ENCODE measurements at places on chromosomes 16 and 17.

- DNase-seq: no peak
Observed at GRCh38 chr17:13986855-13987254, 82.4 kb upstream of the COX10 start.

DNA sequence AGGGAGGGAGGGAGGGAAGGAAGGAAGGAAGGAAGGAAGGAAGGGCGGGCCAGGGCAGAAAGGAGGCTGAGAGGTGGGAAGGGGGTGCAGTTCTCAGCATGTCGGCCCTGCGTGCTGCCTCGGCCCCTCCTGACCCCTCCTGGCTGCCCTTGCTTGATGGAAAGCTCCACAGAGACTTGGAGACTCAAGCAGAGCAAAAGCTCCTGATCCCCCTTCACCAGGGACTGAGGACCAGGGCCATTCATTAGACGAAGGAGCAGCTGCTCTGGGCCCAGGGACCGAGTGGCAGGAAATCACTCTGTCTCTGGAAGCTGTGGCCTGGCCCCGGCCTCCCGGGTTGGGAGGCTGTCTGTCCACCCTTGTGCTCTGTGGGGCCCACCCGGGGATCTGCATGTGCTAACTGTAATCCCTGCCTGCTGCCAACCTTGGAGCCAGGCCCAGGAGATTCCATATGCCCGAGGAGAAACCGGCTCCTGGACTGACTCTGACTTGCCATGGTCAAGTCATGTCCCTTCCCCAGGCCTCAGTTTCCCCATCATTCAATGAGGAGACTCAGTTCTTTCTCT, 27.4 kb upstream of the C1QL1 start:
- DNase-seq: no peak

DNA sequence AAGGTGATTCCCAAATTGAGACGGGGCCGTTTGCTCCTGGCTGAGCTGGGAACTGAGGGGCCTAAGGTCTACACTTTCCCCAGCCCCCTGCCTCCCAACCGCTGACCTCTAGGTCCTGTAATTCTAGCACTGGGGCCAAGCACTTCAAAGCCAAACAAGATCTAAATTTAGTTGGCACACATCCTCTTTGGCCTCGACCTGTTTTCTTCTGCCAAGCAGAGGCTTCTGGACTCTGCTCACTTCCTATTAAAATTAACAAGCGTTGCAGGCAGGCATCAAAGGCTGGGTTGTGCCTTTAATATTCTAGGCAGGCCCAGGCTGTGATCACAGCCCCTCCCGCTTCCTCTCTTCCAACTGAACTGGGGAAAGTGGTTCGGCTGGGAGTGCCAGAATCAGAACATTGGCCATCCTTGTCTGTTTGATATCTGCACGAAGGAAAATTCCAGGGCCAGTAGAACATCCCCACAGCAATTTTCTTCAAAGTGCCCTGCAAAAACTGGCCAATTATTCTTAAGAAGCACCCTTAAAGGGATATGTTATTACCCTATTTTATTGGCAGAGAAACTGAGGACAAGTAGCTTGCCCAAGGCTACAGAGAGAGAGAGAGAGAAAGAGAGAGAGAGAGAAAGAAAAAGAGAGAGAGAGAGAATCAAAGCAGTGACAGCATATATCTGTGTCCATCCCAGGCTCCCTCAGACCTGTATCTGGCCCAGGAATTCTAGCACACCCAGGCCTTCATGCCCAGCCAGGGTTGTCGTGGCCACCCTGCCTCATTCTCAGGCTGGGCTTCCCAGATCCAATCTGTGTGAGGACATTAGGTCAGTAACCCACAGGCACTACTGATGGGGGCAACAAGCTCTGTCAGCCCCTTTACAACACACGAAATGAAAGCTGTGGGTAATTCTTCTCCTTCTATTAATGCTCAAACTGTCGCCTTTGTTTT, 12.8 kb upstream of the MT4 start:
- no peak for DNase-seq

DNA sequence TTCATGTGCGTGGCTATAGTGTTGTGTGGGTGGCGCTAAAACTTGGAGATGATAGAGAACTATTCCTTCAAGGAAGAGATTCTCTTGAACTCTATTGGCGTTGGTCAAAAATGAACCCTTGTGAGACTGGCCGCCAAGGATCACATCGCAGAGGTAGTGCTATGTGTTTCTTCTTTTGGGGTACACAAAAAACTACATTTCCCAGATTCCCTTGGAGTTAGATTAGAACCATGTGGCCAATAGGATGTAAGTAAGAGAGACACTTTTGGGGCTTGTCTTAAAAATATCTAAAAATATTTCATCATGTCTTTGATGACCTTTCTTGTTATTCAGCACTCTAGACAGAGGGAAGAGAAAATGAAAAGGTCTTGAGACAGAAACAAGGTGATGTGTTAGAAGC, 25.4 kb upstream of the DYNLRB2 start:
- DNase-seq: no peak

DNA sequence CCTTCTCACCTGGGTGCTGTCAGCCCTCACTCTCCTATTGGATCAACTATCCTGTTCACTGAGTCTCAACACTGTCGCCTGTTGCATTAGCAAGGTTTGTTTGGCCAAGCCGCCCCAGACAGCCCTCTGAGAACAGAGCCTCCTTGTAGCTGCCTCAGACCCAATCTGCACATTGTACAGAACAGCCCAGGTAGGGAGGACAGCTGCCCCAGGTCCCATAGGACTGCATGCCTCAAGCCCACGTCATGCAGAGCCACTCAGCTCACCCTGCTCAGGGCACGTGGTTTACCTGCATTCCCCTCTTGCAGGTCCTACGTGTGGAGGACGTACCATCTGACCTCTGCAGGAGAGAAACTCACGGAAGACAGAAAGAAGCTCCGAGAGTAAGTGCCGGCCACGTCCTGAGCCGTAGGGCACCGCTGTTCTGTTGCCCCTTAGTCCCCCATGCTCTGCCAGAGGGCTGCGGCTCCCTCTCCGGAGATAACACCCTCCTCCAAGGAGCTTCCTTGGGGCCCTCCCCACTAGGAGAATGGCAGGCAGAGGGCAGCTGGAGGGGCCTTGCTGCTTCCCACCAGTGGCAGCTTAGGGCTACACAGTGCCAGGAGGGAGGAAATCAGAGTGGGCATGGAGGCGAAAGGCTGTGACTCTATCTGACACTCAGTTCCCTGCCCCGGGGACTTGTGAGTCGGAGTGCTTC, 2.8 kb downstream of the SNRNP25 start:
- no peak for DNase-seq

DNA sequence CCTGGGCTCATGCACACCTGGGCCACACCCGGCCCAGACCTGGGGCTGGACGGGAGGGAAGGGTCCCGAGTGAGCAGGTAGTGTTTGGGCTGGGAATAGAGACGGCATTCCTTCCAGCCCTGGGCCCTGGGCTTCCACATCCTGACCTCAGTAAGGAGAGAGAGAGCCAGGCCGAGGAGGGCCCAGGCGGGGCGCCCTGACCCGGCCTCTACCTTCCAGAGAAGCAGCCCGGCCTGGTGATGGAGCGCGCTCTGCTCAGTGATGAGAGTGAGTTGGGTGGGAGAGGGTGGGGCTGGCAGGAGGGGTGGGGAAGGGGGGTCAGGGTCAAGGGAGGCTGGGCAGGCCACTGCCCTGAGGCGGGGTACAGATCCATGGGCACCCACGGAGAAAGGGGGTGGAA, 13.6 kb upstream of the MYO15B start:
- no peak for DNase-seq

GRCh38 chr16:2082983-2083364, 35.2 kb downstream of the TSC2 start:
- no peak for DNase-seq

DNA sequence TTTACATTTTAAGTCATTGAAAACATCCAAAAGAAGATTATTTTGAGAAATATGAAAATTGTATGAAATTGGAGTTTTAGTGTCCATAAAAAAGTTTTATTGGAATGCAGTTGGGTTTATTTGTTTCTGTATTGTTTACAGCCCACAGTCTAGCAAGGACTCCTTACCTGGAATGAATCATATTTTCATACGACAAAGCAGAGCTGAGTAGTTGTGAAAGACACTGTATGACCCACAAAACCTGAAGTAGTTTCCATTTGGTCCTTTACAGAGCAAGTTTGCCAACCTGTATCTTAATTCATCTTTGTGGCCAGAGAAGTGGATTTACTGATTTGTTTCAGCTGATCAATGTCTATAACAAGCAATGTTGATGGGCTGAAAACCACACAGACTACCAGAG, 10.3 kb downstream of the CCL18 start:
- no peak for DNase-seq

GRCh38 chr17:6064868-6065267, 5.3 kb upstream of the WSCD1 start:
- DNase-seq: no peak

- DNase-seq: no peak
Observed at GRCh38 chr17:73921306-73921705, 277.1 kb upstream of the SDK2 start.

- peak; percentile 21 for DNase-seq
Observed at GRCh38 chr17:51079049-51079448, 41.6 kb downstream of the SPAG9 start.

DNA sequence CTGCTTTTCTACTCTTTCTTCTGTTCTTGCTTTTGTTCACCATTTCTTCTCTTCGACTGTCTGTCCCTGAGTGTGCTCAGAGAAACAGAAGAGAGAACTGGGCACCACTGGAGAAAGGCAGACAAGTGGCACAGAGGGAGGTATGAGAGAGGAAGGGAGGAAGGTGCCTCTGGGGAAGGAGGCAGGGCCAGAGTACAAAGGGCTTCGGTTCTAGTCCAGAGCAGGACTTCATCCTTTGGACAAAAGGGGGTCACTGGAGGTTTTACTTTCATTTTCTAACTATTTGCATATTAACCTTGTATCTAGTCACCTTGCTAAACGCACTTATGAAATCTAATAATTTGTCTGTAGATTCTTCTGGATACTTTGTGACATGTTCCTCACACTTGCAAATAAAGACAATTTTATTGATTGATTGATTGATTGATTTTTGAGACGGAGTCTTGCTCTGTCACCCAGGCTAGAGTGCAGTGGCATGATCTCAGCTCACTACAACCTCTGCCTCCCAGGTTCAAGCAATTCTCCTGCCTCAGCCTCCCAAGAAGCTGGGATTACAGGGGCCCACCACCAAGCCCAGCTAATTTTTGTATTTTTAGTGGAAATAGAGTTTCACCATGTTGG, 13.5 kb downstream of the ITGB4 start:
- DNase-seq: no peak

DNA sequence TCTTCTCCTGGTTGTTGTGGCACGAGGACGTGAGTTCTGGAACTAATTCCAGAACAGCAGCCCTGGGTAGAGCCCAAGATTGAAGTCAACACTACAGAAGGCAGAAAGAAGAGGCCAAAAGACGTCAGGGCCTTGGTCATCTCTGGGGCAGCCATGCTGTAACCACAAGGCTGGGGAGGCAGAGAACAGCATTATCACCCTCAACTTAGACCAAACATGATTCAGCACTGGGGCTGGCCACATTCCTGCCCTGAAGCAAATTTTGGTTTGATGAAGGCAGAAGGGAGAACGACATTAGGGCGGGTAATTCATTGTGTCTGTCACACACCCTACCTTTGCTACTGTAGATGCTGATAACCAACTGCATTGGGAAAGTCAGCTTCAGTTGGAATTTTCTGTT, 9.7 kb upstream of the ALOX15B start:
- DNase-seq: no peak

DNA sequence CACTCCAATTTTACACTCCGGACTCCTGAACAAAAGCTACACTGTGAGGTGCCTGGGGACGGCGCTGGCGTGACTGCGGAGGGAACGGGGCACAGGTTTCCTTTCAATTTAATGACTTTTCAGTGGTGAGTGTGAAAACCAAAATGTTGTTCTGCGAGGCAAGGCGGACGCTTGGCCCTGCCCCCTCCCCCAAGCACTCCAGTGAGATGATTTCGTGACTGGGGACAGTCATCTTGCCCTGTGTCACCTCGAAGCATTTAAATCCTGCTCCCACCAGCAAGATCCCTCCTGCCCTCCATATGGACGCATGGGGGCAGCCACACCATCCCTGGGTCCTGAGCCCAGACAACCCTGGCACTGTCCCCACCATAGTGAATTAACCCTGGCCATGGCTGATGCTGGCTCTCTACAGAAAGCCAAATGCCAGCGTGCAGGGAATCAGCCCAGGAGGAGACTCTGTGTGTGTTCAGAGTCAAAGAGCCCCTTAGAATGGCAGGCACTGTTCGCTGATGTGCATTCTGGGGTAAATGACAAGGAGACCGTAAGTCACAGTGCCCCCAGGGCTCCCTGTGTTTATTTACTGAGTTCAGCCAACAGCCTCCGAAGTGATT, 41.0 kb downstream of the C16orf95 start:
- DNase-seq: no peak

- no peak for DNase-seq
Observed at GRCh38 chr16:73605309-73605708, 557.4 kb upstream of the ZFHX3 start.

- peak; percentile 89 for DNase-seq
Observed at GRCh38 chr16:53207810-53208752, 153.3 kb downstream of the CHD9 start.

DNA sequence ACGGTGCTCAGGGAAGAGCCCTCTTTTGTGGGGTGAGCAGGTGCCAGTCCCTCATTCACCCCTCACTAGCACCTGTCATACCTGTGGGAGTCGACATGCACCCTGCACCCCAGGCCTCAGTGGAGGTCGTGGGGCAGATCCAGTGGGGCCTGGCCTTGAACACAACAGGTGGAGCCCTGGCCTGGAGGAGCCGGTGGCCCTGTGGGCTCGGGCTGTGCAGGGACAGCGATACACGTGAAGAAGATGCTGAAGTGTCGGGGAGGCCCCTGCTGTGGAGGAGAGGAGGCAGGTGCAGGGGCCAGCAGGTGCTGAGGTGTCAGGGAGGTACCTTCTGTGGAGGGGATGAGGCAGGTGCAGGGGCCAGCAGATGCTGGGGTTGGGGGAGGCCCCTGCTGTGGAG, 31.8 kb downstream of the ZNF750 start:
- DNase-seq: no peak

GRCh38 chr16:71927383-71927782, 32.1 kb downstream of the IST1 start:
- DNase-seq: no peak

DNA sequence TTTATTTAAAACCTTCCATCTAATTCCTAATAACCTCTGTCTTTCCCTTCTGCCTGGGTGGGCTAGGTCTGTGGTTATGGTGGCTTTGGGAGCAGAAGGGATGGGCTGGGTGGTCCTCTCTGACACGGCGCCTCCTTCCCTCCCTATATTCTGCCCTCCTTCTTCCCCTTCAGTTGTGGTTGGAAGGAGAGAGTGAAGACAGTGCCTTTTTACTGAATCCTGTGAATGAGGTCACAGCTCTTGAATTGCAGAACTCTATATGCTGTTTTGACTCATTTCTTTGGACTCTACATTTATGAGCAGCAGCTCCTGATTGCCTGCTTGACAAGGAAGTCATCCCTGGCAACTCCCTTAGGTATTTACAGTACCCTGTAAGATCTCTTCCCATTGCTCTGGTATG, 256.0 kb upstream of the ELAC2 start:
- DNase-seq: no peak

- no peak for DNase-seq
Observed at GRCh38 chr16:24580665-24581064, 41.3 kb downstream of the RBBP6 start.

- no peak for DNase-seq
Observed at GRCh38 chr16:56606476-56607108, 1.8 kb upstream of the MT2A start.

Data from inflammatory macrophage treated with lipopolysaccharide for 1 hour (primary cell).